ENCODE measurements at places on chromosomes 3 and 15.

GRCh38 chr3:181313335-181313734, 323.8 kb upstream of the DNAJC19 start:
- no peak for DNase-seq

DNA sequence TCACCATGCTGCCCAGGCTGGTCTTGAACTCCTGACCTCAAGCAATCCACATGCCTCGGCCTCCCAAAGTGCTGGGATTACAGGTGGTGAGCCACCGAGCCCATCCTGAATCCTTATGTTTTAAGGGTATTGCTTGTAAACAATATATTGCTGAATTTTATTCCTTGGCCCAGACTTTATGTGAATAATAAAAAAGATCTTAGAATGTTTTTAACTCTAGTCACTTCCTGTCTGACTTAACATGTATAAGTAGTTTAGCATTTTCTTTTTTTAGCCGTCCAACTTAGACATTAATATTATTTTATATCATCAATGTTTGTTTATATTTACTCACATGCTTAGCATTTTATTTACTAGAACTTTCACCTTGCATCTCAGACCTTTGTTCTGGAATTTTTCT, 9.2 kb upstream of the EIF2B5 start:
- no peak for DNase-seq

DNA sequence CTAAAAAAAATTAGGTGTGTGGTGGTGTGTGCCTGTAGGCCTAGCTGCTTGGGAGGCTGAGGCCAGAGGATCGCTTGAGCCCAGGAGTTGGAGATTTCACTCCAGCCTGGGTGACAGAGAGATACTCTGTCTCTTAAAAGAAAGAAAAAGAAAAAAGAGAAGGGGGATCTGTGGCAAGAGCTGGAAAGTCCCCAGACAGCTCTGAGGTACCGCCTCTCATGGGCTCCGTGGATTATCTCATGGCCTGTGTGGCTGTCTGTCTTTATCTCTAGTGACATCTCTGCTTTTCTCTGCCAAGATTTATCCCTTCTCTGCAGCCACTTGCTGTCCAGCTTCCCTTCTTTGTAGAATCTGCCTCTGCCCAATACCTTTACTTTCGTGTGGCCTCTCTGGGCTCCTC, 5.7 kb downstream of the EXOSC7 start:
- no peak for DNase-seq

DNA sequence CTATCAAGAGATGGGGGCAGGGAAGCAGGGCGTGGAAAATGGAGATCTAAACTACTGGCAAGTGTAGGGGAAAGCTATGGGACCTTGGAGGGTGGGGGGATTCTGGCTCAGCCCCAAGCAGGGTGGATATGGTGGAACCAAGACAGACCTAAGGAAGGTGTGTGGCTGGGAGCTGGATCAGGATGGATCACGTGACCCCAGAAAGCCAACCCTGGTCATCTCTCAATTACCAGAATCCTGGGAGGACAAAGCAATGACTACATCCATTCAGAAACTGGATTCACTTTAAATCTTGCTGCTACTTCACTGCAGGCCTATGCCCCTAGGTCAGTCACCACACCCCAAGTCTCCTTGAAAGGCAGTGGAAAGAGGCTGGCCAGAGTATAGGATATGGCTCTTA, 68.4 kb downstream of the WHAMM start:
- no peak for DNase-seq

GRCh38 chr15:35000511-35000910, 12.4 kb upstream of the ZNF770 start:
- no peak for DNase-seq

DNA sequence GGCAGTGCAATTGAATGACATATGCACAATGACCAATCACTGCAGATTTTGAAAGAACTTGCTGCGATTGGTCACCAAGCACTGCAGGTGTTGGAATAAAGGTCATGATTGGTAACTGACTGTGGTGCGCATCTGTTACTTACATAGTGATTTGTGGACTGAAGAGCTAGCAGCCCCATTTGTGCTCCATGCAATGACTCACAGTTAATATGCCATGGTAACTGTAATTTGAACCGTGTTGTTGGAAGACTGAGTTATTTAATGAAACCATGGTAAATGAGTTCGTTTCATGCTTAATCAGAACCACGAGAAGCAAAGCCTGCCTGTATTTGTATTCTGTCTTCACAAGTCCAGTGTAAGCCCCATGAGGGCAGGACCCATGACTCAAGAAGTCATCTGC, 220.5 kb downstream of the TJP1 start:
- no peak for DNase-seq

- DNase-seq, result no peak
Observed at GRCh38 chr3:126415661-126416591, 21.2 kb downstream of the CFAP100 start.

DNA sequence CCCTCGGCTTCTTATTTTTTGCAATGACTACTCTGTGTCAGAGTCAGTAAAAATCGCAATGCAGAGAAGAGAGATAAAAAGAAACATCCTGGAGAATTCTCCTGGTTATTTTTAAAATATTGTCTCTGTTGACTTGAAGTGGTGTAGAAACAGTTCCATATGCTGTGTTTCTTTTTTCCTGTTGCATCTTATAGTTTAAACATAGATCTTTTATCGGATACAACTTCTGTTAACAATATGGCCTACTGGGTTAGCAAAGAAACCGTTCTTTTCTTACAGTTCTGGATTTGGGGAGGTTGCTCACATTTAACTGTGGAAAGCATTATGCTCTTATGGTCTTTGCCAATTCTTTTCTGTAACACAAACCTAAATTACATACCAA, 769.1 kb upstream of the CFAP20DC start:
- DNase-seq, result no peak

DNA sequence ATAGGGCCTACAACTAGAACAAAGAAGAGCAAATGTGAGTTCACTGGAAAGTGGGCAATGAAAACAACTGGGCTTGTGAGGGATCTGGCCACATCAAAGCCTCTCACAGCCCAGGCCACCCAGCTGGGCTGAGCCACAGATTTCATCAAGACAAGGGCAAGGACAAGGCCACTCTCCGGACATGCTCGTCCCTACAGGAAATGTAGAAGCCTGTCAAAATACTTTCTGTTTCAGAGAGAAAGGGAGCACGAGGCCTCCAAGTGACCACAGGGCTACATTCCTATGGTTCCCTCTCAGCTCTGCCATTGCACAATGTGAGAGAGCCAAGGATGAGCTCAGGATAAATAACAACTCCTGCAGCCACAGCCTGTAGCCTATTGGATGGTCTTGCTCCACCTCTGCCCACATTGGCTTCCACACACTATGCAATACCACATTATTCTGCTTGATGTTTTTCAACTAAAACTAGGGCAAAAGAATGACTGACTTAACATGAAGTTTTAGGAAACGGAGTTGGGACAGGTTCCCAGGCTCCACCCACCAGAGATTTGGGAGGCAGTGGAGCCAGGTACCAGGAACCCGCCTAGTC, 12.1 kb downstream of the TBC1D2B start:
- DNase-seq, result no peak

GRCh38 chr15:46293550-46293949, 658.7 kb downstream of the SQOR start:
- no peak for DNase-seq

DNA sequence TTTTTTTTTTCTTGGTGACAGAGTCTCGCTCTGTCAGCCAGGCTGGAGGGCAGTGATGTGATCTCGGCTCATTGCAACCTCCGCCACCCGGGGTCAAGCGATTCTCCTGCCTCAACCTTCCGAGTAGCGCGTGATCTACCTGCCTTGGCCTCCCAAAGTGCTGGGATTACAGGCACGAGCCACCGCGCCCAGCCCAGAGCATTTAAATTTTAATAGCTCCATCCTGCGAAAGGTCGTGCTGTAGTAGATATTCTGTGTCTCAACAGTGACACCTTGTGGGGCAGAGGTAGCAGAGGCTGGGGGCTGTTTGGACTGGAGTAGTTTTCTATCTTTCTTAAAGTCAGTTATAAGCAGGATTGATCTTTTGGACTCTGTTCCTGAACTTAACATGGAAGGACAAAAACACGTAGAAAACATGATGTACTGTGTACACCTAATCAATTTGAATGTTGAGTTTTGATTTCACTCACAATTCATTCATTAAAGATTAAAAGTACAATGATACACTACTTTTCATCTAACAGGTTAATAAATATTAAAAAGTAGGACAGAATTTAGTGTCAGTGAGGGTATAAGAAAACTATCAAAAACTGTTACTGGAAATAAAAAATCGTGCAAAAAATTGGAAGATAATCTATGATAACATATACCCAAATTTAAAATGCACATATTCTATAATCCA, 11.0 kb upstream of the PDCD6IP start:
- no peak for DNase-seq

GRCh38 chr15:71117714-71118305, 2.5 kb downstream of the THSD4 start:
- no peak for DNase-seq

DNA sequence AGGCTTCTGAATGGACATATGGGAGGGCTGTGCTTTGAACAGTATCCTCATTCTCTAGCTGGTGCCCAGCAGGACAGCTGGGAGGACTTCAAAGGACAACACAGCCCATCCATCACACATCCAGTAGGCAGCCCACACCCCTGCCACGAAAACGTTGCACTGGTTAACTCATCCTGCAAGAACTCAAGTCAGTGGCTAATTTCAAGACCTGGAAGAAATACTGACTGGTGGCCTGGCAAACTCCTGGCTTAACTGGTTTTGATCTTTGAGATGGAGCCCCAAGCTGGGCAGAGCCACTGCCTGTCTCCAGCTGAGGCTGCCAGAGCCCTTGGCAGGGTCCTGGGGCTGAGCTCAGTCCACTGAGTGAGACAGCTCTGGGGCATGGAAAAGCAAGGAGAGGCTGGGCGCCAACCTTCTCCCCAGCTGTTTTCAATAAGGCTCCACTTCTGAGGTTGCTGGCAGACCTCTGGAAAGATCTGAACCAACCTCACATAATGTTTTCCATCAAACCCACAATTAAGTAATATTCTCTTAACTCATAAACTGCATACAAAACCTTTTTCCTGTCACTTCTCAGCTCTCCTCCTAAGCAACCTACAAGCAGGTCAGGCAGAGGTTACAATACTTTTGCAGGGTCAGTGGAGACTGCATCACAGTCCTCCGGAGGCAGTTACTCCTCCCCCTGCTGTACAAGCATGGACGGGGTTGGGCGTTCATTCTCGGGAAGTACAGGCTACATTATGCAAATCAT, 110.3 kb downstream of the MYLK start:
- DNase-seq, result no peak

DNA sequence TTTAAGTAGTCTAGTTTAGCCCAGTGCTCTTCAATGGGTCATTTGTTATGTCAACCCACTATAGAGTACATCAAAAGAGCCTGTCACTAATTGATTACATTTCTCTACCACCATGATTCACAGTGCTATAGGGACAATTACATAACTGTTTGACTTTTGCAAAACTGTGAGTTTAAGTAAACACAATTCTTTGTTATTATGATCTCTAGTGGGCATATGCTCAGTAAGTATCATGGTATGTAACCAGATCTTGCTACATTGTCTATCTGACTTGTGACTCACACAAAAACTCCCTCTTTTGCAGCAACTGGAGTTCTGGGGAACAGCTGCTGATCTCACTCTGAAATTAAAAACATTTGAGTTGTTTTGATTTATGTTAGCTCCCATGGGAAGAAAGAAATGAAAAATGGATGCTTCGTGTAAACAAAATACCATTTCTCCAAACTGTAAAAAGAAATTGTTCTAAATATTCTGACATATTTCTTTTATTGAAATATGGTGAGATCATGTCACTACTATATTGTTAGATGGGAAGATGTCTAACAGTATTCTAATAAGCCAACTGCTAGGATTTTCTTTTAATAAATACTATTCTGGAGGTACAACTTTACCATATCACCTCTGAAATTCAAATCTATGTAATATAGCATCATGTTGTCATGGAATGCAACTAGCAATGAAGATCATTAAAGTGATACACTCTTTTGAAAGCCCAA, 470.4 kb downstream of the ROBO1 start:
- peak; percentile 18 for DNase-seq

- DNase-seq, result no peak
Observed at GRCh38 chr3:16354291-16354690, 89.3 kb downstream of the OXNAD1 start.
